ENCODE measurements at places on chromosomes 11 and 22.

GRCh38 chr11:78541537-78541936 lies 33.1 kb downstream of the NARS2 start:
- no peak for DNase-seq

- no peak for DNase-seq
Observed at GRCh38 chr11:134069426-134070341, 812 bp downstream of the JAM3 start.

DNA sequence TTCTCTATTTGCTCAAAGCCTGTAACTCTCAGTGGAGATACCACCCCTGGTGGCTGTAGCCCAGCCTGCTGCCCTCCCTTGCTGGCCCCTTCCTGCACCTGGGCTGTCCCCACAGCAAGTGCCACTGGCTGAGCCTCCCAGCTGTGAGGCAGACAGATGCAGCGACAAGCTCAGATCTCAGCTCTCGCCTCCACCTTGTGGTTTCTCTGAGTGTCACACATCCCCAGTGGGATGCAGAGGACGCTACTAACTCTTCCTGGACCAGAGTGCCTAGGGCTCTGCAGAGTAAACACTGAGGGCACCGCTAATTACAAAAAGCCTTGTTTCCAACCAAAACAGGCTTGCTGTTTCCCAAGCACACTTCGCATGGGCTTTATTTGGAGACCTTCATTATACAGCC lies 8.9 kb downstream of the YPEL1 start:
- DNase-seq, result no peak

- no peak for DNase-seq
Observed at GRCh38 chr22:24894998-24895397, 51.5 kb downstream of the LHFPL7 start.

- no peak for DNase-seq
Observed at GRCh38 chr11:104907521-104908185, 9.4 kb upstream of the CASP12 start.

DNA sequence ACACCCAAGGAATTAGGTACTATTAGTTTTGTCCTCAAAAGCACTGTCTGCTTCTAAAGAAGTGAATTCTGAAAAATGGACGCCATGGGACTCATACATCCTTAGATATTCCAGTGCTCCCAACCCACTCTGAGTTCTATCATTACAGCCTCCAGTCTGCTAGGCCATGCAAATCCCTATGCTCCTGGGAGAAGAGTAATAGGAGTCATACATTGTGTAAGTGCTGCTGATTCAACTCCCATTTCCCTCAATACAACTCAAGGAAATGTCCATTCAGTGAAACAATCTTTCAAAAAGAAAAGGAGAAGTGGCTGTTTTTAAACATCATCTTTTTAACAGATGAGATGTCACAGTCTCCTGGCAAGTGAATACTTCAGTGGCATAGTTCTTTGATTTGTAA lies 590.2 kb upstream of the LRRC4C start:
- DNase-seq, result peak; percentile 45

GRCh38 chr11:75471176-75471973 lies 38.4 kb upstream of the KLHL35 start:
- no peak for DNase-seq

DNA sequence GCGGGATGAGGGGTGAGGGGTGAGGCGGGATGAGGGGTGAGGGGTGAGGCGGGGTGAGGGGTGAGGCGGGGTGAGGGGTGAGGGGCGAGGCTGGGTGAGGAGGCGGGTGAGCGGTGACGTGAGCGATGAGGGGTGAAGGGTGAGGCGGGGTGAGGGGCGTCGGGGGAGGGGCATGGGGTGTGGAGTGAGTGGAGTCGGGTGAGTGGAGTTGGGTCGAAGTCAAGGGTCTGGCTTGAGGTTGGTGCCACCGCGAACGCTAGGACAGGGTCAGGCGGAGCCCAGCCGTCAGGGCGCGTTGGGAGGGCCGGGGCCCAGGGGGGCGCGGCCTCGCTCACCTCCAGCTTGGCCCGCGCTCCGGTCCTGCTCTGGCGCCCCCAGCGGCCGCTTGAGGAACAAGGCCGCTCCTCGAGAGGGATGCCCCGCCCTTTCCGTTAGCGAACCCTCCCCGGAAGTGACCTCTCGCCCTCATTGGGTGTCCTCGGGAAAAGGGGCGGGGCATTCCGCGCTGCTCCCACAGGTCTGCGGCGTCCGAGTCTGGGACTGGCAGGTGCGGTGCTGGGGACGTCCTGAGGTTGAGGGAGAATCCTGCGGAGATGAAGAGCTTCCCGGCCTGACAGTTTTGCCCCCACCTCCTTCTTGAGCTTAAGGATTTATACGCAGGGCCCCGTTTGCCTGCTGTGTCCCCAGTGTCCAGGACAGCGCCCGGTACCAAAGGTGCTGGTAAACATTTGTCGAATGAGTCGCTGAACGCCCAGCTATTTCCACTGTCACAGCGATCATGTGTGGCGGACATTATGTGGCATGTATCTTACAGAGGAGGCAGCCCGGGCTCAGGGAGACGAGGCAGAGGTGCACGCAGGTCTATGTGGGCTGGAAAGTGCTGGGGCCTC lies at the start of gene SYCE3:
Gene SYCE3, minus strand, starts transcription at position 397 of the 890 bp plus-strand sequence. CDS start 6,514 bp downstream, outside the sequence.
- DNase-seq, result peak; percentile 75

GRCh38 chr22:43975041-43975440 lies 19.8 kb downstream of the SAMM50 start:
- DNase-seq, result no peak

GRCh38 chr11:130129922-130130321 lies 29.7 kb upstream of the ST14 start:
- DNase-seq, result no peak

DNA sequence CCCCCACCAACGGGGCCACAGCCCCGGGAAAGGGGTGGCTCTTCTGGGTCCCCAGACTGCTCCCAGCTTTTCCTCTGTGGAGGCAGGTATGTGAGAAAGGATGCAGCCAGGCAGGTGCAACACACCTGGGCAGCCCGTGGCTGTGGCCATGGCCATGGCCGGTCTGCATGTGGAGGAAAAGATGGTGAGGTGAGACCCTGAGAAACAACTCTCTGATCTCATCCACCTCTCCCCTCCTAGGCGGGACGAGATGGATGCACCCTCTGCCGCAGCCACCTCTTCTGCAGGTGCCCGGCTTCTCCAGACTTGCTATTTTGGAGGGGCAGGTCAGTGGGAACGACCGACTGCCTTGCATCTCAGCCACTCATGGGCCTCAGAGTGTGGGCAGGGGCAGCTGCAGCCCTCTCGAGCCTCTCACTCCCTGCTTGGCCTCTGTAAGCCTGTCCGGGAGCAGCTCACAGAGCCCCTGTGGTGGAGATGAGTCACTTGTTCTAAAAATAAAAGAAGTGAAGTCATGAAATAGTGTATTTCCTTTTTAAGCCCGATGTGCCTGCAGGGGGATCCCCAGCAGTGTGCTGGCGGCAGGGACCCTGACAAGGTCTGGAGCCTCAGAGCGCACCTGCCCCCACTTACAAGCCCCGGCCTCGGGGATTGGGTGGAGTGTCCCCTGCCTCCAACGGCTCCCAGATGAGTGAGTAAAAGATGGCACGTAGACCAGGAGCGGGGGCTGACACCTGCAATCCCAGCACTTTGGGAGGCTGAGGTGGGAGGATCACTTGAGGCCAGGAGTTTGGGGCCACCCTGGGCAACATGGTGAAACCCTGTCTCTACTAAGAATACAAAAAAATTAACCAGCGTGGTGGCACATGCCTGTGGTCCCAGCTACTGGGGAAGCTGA lies 10.7 kb downstream of the SMIM38 start:
- peak; percentile 52 for DNase-seq

GRCh38 chr11:36425561-36426081 lies 84.5 kb downstream of the TRAF6 start:
- no peak for DNase-seq

DNA sequence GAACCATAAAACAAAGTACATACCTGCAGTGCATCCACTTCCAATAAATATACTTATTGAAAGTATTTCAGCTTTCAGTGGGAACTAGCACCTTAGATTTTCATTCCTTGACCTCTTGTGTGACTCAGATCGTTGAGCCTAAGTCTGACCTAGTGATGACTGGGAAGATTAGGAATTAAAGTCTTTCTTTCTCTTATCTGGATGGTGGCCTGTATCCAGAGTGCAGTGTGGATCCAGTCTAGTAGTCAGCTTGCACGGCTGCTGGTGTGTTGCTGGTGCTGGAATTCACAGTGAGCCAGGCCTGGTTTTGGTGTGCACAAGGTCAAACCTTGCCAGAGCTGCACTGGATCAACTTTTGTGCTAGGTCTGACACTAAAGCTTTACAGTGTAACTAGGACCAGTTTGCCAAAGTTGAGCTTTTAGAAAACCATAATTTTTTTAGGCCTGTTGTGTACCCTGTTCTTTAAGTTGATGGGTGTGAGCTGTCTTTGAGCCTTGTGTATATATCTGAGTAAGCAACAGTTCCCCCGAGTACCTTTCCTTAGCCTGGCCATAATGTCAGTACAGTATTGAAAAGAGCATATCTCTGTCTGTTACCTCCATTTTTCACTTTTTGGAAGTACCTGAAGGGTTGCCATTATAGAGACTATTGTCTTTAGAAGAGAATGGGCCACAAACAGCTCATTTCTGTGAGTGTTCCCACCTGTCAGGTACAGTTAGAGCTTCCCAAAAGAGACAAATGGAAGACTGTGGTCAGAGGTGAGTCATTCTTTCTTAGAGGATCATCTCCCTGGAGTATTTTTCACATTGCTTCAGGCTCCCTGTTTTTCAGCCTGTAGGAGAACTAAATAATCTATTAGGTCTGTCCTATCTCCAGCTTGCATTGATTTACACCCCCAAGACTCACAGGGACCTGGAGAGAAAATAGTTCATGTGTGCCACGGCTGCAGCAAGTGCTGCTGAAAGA lies 89.8 kb downstream of the ALX4 start:
- no peak for DNase-seq

DNA sequence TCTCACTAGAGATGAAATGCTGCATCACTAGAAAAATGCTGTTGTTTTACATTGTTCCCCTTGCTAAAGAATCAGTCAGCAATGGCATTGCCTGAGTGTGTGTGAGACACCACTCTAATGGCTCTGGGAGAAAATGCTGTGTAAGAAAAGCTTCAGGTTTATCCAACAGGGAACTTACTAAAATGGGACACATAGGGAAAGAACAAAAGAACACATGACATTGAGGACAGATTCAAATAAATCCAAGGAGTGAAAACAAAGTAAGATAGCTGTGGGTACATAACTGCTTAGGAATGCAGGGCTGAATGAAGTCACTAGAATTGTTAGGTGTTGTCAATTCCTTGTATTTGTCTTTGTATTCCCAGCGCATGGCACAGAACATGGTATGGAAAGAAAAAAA lies 24.2 kb downstream of the BLID start:
- DNase-seq, result no peak

DNA sequence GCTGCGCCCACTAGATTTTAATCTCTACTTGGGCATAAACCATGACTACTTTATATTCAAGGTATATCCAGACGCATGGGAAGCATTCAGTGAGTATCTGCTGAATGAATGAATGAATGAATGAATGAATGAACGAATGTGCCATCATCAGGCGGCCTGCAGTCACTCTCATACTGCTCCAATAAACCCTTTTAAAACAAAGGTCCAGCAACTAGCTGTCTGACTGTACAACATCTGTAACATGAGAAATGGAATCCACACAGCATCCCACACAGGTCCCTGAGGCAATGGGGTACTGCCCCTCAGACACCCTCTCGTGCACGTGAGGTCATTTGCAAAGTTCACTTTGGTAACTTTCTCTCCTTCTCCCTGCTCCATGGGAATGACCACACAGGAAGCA lies 147.5 kb downstream of the LARGE1 start:
- DNase-seq, result no peak

DNA sequence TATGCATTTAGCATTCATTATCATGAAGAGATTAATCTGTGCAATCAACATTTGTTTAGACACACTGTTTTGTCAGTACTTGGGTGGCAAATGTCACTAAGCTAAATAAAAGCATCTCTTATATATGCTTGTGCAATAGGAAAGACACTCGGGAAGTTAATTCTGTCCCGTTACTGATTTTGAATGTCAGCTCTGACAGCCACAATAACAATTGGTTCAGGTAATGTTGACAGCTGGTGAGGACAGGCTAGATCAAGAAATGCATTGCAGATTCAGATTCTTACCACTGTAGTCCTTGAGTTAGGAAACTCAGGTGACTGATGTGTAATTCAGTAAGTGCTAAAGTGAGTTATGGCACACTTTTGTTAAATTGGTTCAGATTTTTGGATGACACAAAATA lies 523.8 kb upstream of the FAT3 start:
- no peak for DNase-seq

- DNase-seq, result no peak
Observed at GRCh38 chr22:41177040-41177621, 28.0 kb upstream of the L3MBTL2 start.

DNA sequence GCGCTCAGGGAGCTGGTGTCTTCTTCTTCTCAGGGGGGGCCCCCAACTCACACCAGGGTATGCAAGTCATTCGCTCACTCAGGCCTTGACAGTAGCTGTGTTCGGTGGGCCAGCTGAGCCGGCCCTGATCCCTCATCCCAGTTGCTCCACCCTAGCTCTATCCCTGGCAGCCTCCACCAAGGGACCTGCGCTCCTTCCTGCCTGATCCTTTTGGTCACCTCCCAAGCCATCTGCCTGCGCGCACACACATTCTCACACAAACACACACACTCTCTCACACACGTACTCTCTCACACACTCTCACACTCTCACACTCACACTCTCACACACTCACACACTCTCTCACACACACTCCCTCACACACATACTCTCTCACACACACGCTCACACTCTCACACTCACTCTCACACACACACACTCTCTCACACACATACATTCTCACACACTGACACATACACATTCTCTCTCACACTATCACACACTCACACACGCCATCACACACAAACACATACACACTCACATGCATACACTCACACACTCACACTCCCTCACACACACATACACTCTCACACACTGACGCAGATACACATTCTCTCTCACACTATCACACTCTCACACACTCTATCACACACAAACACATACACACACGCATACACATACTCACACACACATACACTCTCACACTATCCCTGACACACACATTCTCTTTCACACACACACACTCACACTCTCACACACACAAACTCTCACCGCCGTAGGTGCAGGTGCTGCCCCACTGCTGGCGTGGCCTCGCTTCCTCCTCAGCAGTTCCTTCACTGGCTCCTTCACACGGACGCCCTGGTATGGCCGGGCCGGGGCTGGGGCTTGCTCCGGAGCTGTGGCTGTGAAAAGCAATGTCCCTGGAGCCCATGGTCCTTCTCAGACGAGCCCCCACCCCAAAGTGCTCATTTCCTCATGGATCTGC lies 20.8 kb downstream of the POU2AF1 start:
- DNase-seq, result no peak

- no peak for DNase-seq
Observed at GRCh38 chr11:64019106-64020037, 16.4 kb upstream of the FLRT1 start.

- no peak for DNase-seq
Observed at GRCh38 chr11:24413391-24413790, 83.5 kb upstream of the LUZP2 start.

- DNase-seq, result no peak
Observed at GRCh38 chr11:105870516-105871113, 151.4 kb downstream of the MSANTD4 start.

GRCh38 chr11:5923794-5924193 lies 18.3 kb upstream of the OR56A3 start:
- DNase-seq, result no peak

Data from GM04504 (cell line).